ENCODE measurements at places on chromosomes 11 and 22.

DNA sequence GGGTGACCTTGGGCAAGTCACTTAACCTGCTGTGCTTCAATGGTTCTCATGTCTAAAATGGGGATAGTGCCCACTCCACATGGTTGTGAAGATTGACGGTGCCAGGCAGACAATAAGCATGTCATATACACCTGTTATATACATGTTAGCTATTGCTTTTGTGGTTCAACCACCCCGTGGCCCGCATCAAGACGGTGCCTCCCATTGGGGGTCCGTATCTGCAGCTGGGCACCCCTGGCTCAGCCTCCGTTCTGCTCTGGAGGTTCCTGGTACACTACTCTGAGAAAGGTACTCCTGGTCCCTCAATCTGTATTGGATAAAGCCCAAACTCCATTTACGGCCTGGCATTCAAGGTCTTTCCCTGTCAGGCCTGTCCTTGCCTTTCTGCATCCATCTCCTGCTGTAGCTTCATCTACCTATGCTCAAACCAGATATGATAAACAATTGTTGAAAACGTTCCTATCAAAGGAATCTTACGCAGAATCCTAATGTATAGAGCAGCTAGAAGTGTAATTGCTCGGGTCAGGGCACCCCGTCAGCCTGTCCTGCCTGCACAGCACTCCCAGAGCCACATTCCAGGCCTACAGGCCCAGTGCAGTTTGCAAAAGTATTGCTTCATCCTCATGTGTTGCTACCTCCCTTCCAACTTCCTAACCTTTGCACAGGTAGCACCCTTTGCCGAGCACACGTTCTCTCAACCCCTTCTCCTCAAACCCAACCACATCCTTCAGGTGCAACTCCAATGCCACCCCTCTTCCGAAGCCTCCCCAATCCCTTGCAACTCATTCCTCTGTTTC lies 194.9 kb downstream of the BCR start:
- DNase-seq, result no peak

- no peak for DNase-seq
Measured at GRCh38 chr22:46366327-46366731, 30.8 kb downstream of the TRMU start.

GRCh38 chr11:16727806-16728205 lies 10.6 kb upstream of the C11orf58 start:
- DNase-seq, result no peak

DNA sequence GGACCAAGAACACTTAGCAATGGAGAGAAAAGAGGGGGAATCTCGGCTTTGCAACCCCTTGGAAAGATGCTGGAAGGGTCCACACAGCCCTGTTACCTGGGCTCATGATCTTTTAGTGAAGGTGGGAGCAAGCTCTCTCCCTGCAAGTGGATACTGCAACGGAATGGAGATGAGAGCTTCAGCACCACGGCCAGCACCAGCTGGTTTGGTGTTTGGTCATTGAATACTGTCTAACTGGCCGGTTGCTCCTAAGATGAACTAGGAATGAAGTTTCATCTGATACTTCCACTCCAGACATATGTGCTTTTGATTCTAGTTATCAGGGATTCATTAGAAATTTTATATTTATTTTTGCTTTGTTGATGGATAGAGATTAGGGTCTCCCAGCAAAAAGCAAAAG lies 16.3 kb downstream of the HTR3A start:
- no peak for DNase-seq

DNA sequence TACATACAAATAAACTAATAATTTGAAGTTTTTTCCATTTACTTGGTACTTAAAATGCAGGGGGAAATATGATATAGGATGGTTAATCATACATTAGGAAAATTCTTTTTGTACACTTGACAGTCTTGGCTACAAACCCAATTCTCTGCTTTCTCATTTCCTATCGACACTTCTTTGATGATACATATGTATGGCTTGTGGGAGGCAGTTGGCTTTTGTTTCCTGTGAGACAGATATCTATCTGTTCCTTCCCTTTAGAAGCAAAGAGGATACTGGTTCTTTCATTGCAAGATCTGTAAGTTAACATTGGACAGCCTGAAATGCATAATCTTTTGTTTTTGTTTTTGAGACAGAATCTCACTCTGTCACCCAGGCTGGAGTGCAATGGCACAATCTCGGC lies 47.9 kb upstream of the ADORA2A start:
- no peak for DNase-seq

DNA sequence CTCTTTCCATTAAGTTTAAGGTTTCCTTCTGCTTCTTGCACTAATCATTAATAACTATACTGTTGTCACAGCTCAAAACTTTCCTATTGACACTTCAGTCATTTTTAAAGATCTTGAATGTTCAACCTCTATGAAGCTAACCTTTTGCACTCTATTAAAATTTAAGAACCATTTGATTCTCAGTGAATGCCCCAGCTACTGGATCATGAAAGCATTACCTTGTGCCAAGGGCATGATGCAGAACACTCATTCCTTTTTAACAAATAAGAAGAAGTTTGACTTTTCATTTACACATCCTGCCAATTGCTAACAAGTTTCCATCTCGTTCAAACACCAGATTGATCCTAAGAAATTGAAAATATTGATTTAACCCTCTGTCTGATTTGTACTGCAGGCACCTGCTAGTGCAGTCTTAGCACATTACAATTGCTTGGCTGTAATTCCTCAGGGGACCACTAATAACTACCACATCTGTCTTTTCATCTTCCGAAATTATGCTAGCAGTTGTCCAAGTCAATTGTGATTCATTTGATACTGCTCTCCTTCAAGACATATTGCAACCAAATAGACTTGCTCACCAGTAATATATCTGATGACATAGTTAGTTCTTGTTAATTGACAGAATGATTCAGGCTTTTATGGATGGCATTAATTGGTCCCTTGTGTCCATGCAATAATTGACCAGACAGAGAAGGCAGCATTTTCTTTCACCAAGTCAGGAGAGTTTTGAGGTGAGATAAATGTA lies 158.4 kb downstream of the TEAD1 start:
- no peak for DNase-seq

GRCh38 chr22:46110215-46110614 lies 40.1 kb upstream of the PPARA start:
- DNase-seq, result no peak

- no peak for DNase-seq
Measured at GRCh38 chr11:94700622-94701021, 67.5 kb upstream of the AMOTL1 start.

- no peak for DNase-seq
Measured at GRCh38 chr11:10564696-10565318, 3.7 kb downstream of the LYVE1 start.

DNA sequence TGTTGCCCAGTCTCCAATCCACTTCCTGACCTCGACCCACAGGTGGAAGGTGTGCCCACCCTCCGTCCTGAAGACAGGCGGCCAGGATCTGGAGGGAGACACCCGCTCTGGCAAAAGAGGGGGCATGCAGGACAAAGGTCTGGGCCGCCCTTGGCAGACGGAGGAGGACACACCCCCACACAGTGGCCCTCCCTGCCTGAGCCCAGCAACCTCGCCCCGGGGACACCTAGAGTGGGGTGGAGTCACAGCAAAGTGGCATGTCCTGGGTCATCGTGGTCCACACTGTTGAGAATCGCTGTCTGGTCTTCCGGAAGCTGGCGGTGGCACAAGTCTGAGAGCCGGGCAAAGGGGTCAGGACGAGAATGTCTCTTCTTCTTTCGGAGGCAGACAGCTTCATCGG lies 47.9 kb downstream of the IGSF9B start:
- DNase-seq, result no peak

DNA sequence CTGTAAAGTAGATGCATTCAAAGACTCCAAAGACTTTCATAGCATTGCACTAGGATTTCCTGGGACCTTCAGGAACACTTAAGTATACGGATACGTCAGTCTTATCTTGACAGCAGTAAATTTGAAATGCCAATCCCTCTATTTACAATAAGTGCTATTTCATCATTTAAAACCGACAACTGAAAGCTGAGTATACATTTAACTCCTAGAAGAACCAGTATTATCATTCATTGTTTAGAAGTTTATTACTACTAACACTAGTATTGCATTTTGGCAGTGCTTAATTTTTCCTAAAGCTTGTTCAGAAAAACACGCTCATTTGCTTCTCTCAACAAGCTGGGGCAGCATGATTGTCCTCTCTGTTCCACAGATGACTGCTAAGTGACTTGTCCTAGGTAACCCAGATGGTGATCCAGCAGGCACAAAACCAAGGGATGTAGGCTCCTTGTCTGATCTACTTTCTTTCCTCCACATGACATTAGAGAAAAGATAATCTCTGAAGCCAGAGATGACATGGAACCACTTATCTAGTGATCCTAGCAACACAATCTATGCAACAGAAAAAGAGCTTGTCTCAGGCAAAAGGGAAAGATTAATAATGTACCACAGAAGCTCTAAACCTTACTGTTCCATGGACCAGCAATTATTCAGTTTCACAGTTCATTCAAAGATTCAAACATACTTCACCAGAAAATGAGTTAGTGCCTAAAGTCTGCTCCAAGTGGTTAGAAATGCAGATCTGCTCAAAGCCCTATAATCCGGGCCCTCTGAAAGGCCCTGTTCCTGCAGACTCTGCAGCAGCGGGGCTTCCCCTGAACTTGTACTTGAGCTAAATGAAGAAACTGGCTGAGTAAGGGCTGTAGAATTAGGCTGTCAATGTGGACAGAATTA lies 5.2 kb downstream of the MAML2 start:
- DNase-seq, result no peak

DNA sequence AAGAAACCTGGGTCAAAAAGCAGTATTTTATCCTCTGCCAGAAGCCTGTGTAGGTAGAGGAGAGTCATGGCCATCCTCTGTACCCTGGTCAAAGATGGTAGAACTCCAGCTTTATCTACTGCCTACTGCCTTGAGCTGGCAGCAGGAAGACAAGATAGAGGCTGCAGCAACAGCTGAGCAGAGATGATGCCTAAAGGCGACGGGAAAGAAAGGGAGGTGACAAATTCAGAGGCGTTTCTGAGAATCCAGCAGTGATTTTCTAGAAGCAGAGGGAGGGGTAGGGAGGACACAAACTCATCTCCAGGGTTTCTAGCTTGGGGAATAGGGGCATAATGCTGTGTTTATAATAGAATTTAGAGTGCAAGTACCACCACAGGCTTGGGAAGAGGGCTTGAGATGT lies 15.5 kb upstream of the C1QTNF4 start:
- no peak for DNase-seq

DNA sequence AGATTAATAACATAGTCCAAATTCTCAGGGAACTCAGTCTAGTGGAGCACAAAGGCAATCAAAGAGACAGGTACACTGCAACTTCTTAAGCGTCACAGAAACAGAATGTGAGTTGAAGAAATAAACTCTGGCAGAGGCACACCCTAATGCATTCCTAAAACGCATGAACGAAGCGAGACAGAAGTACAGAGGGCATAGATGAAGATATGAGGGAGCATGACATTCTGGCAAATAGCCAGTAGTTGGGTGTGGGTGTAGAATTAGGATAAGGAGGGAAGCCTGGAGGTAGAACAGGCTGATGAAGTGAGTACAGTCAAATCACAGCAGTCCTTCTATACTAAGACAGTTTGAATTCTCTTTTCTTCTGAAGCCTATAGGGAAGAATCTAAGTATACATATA lies 838.7 kb upstream of the API5 start:
- no peak for DNase-seq

- DNase-seq, result no peak
Measured at GRCh38 chr11:117923773-117924172, 5.4 kb downstream of the TMPRSS13 start.

GRCh38 chr11:2132874-2133240 lies 6.3 kb downstream of the IGF2 start:
- no peak for DNase-seq

DNA sequence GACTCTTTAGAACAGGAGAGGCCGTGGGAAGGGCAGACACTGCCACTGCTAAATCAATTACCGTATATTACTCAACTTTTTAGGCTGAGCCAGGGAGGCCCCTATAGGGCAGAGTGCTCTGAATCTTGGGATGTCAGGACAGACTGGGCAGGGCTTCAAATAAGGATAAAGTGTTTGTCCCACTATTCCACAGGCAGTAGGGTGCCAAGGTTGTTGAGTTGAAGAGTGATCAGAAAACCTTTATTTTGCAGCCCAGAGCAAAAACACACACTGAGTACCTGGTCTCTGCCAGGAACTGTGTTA lies 1.6 kb upstream of the B4GAT1 start:
- no peak for DNase-seq

- no peak for DNase-seq
Measured at GRCh38 chr11:133842053-133842452, 3.3 kb downstream of the SPATA19 start.

- no peak for DNase-seq
Measured at GRCh38 chr11:101583251-101584128, at the start of gene TRPC6. TSS of gene TRPC6 (minus strand) at chr11:101584007. CDS start at chr11:101583503, 504 bp downstream.

DNA sequence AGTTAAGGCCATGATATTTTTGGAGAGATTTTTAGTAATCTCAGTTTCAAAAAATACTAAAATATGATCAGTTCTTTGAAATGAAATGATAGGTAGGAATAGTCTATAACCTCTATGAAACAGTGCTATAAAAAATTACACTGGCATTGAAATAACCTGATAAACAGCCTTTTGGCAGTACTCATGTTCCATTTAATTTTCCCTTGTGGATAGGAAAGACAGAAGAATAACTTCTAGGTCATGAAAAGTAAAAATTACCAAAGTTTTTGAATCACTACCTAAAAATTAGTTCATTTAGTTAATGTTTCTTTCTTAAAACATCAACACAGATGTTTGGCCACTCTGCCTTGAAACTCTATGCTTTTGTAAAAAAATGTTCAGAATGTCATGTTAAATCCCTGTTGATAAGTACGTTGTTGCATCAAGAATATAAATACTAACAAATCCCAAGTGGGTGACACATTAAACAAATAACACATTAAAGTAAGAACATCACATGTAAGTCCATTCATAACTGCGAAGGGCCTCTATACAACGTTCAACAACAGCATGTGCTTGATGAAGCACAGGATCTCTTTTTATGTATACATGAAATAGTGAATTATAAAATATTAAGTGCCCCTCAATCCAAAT lies 290.2 kb downstream of the SWAP70 start:
- DNase-seq, result no peak

DNA sequence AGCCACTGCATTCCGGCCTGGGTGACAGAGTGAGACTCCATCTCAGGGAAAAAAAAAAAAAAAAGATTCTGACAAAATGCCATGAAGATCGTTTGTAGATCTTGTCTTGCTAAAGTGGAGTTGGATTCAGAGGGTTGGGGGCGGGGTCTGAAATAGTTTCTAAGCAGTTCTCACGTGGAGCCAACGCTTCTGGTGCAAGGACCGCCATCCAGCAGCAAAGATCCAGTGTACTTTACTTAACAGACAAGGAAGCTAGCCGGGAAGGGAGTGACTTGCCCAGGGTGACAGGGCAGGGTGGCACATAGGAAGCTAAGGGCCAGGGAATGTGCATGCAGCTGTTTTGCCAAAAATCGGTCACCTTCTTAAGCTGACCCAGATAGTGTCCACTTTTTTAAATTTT lies 27.4 kb downstream of the APOL1 start:
- no peak for DNase-seq

GRCh38 chr11:62882431-62882749 lies 1.7 kb downstream of the SLC3A2 start:
- DNase-seq, result no peak
